ENCODE measurements at places on chromosomes 3 and 15.

DNA sequence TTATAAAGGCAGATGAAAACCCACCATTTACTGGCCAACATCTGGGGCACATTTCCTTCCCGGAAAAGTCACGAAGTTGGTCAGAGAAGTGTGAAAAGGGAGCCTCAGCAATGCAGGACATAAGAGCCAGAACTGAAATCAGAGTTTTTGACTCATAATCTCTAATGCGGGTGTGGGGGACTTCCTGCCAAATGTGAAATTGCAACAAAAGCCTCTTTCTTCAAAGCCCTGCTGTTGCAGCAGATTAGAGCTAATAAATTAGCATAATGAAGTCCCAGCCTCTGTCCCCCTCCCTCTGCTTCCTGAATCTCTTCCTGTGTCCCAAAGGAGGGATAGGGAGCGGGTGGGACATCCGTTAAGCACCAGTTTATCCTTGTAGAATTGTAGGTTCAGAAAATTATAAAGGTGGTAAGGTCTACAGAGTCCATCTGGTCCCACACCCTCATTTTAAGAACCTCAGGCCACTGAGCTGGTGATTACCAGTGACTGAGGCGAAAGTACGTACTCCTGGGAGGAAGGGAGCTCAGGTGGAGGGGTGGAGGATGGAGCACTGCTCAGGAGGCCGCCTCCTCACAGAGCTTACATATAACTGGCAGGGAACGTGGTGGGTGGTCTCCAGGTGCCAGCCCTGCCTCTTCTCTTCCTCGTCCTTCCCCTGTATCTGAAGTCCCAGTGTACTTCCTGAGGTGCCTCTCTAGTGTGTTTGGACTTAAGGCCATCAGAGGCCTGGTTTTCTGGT lies 35.0 kb downstream of the ST6GAL1 start:
- DNase-seq = no peak

- DNase-seq = no peak
Measured at GRCh38 chr15:78007964-78008886, 69.3 kb downstream of the TBC1D2B start.

GRCh38 chr3:47010111-47010712 lies 30.7 kb downstream of the NBEAL2 start:
- no peak for DNase-seq

DNA sequence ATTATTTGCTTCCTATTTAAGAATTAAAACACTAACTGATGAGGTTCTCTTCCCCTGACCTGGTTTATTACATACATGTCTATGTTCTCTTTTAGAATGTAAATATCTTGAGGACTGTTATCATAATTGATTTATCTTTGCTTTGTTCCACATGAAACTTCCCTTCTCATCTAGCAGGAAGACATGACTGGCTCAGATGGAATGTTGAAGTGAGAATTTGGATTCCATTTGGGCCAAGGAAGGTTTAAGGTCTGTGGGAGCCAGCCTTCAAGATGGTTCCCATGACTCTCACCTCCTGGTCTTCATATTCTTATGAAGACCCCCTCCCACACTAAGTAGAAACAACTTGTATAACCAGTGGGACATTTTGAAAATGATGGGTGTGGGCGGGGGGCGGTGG lies 222.2 kb upstream of the GADL1 start:
- DNase-seq = no peak

DNA sequence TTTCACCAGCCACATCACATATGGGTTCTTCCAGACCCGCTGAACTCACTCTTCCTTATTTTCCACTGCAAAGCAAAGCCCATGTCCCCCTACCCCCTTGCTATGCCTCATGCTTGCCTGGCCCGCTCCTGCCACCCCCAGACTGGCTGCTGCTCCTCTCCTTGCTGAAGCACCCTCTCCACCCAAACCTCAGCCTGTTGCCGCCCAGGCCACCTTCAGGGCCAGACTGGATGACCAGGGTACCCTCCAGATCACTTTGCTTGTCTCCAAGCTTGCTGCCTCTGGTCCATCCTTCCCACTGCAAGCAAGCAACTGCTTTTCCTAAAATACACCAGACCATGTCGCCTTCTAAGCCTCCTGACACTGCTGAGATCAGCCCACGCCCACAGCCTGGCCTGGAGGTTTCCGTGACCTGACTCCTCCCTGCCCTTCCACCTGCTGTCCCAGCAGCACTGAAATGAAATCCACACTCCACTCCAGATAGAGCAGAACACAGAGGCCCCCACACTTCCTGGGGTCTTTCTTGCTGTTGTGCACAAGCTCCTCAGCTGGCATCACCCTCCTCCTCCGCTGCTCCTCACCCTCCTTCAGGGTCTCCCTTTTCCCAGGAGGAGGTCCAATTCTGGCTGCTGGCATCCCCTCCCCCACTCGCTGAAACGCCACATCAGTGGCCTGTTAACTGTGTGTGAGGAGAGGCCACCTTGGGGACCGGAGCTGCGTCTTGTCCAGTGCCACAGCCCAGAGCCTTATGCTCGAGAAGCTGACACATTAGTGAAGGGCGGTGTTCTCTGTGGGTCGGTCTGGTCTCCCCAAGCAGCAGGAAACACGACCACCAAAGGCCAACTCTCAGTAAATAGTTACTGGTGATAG lies 99.1 kb downstream of the ADCY5 start:
- DNase-seq = no peak

DNA sequence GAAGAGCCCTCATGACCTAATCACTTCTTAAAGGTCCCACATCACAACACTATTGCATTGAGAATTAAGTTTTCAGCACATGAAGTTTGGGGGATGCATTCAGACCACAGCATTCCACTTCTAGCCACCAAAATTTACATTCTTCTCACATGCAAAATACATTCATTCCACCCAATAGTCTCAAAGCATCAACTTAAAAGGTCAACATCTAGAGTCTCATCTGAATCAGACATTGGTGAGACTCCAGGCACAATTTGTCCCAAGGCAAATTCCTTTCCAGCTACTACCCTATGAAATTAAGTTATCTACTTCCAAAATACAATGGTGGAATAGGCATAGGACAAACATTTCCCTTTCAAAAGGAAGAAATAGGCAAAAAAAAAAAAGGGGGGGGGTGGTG lies 64.9 kb downstream of the PLSCR2 start:
- DNase-seq = no peak

GRCh38 chr15:63944681-63944955 lies 101.7 kb downstream of the DAPK2 start:
- DNase-seq = no peak

GRCh38 chr3:65313666-65314065 lies 625.9 kb upstream of the ADAMTS9 start:
- DNase-seq = no peak

GRCh38 chr15:60353245-60353920 lies 44.4 kb downstream of the ANXA2 start:
- no peak for DNase-seq

DNA sequence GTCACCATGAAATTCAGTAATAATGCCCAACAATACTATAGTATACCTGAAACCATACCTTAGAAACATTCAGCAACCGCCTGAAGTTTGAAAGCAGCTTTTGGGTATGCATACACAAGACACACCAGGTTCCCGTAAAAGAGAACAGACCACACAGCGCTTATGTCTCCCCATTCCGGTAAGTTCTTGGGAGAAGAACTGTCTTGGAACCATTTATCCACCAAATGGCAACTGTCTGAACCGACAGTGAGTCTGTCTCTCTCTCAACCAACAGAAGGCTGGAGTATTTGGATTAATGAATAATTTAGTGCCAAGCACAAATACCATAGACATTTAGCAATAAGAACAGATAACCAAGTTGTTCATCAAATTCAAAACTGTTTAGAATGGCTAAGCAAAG lies 7.6 kb downstream of the RGMA start:
- DNase-seq = no peak

DNA sequence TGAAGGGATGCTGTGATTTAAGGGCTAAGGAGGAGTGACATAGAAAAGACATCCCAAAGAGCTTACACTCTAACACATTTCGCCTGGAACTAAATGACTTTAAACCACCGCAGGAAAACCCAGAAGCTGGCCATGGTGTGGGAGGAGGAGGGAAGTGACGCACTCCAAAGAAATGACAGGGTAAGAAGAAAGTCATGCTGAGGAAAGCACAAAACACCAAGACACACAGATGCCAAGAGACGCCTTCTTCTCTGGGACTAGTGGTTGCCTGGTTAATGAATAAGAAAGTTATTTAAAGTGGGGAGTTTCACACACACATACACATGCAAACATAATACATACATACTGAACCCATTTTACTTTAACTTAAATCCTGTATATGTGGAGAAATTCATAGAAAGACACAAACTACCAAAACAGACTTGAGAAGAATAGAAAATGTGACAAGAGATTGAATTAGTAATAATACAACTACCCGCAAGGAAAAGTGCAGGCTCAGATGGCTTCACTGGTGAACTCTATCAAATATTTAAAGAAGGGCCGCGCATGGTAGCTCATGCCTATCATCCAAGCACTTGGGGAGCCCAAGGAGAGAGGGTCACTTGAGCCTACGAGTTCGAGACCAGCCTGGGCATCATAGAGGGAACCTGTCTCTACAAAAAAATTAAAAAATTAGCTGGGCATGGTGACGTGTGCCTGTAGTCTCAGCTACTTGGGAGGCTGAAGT lies 125.5 kb downstream of the NSMCE3 start:
- DNase-seq = peak; percentile 19

GRCh38 chr15:51132384-51133139 lies 37.9 kb upstream of the TNFAIP8L3 start:
- peak; percentile 1 for DNase-seq

DNA sequence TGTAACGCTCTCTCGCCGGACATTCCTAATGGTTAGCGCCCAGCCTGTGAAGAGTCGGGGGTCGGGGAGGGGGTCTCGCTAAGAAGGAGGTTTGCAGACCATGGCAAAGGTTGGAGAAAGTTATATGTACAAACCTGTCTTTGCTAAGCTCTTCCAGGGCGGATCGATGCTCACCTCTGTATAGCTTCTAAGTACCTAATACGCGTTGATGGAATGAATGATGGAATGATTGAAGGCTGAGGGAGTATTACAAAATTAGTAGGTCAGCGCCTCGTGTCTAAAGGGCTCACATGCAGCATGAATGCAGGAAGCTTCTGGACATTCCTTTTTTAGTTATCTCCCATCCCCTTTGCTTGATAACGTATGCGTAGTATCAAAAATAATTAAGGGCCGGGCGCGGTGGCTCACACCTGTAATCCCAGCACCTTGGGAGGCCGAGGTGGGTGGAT lies 305 bp upstream of the KPNA1 start:
- DNase-seq = no peak

DNA sequence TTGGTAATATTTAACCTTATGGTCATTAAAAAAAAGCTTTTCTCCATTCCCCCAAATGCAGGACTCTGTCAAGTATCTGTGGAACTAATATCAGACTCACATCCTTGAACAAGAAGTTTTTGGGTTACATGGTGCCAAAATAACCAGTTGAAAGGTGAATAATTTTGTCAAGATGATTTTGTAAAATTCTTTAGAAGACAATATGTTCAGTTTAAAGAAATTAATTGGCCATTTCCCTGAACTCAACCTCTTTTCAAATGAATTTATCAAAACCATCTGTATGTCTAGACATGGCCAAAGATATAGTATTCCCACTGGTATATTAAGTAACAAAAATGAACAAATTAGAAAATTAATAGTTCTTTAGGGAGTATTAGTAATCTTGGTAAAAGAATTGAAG lies 280.5 kb downstream of the MBNL1 start:
- no peak for DNase-seq

GRCh38 chr3:169663951-169664820 lies 674 bp upstream of the MECOM start:
- DNase-seq = no peak

DNA sequence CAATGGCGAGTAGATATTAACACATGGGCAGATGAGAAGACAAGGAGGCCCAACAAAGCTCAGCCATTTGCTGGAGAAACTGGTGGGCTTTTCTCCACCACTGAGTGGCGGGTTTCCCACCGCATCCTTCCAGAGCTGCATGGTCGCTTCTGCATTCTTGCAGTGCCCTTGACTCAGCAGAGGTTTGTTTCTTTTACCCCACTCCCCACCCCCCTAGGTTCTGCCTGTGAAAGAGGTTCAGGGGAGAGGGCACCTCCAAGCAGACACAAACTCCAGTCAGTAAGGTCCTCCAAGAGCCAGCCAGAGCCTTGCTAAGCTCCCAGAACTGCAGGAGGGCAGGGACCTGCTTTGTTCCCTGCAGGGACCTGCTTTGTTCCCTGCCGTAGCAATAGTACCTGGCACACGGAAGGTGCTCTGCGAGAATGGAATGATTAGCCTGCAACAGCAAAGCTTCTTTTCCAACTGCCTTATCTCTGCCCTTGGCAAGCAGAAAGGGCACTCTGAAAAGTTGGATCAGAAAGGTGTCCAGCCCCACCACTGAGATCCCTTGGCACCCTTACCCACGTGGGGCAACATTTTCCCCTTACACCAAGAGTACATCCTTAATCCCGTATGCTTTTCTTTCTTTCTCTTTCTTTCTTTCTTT lies 1.4 kb downstream of the PAQR5 start:
- no peak for DNase-seq

- no peak for DNase-seq
Measured at GRCh38 chr3:3082234-3082924, 27.8 kb downstream of the IL5RA start.

GRCh38 chr3:127448671-127449070 lies 141.9 kb downstream of the TPRA1 start:
- DNase-seq = no peak

- peak; percentile 41 for DNase-seq
Measured at GRCh38 chr3:97815149-97815917, 6.5 kb upstream of the CRYBG3 start.

DNA sequence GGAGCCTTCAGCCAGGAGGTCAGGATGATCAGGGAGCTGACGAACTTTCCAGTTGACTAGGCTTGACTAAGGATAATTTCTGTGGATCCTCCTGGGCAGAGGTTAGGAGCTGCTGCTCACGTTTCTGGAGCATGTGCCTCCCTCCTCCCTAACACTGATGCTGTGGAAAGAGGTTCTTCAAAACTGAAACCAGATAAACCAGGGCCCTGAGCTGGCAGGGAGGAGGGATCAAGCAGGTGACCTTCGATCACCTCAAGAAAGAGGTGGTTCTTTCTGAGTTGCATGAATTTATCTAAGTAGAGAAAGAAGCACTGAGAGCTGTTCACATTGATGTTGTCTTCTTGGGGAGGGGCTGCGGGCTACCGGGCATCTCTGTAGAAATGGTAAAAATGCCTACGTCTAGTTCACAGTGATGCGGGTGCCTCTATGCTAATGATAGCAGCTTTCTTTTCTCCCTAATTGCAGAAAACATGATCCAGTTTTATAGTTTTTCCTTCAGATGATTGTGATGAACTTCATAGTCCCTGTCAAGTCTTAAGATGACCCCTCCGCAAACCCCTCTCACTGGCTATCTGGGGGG lies 332.7 kb upstream of the LRRFIP2 start:
- no peak for DNase-seq

DNA sequence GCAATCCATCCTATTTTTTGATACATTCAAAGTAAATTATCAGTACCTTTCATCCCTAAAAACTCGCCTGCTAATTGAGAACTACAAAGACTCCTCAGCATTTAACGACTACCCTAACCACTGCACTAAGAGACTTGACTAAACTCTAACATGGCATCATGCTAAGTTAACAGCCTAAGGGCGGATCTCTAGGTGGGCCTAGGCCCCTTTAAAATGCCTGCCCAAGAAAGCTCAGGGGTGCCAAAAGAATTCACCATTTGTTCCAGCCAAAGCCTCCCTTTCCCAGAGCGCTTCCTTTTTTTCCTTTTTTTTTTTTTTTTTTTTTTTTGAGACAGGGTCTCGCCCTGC lies 568 bp upstream of the NEK4 start:
- DNase-seq = no peak
